Mesendoderm (in vitro differentiated cells): ENCODE measurements at places on chromosomes 7 and 10.

DNA sequence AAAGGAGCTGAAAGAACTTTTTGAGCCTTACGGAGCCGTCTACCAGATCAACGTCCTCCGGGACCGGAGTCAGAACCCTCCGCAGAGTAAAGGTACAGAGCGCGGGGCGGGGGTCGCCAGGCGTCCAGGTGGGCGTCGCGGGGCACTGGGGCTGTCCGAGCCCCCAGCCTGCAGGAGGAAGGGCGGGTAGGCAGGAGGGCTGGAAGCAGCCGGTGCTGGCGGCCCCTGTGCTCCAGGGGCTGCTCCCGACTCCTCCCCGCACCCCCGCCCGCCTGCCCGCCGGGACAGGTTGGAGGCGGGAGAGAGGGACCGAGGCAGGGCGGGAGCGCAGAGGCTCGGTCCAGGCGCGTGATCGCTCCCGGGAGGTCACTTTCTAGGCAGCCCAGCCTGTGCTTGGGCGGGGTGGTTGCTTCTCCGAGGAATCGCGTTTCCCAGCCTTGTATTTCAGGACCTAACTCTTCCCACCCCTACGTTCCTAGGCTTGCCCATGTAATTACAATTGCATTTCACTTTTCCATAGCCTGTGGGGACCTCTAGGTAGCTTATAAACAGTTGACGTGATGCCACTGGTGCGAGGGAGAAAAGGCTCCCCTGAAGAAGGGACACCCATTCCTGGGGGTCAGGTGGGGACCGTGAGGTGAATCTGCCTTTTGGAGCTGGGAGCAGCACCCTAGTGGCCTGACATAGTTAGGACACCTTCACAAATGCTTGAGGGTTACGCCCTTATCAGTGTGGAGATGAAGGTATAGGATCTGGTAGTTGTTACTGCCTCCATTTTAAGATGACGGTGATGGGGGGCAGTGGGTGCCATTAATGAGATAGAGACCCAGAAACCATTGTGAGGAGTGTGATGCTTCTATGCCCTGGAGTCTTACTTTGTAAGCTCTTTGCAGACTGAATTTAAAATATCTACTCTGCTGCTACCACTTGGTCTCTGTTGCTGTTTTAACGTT, 148.2 kb downstream of the CELF2 start:
- DNase-seq: peak; percentile 83

- DNase-seq: no peak
Observed at GRCh38 chr10:132700156-132701098, 85.5 kb downstream of the NKX6-2 start.

GRCh38 chr7:35252612-35253459, 1.1 kb downstream of the TBX20 start:
- DNase-seq: no peak

DNA sequence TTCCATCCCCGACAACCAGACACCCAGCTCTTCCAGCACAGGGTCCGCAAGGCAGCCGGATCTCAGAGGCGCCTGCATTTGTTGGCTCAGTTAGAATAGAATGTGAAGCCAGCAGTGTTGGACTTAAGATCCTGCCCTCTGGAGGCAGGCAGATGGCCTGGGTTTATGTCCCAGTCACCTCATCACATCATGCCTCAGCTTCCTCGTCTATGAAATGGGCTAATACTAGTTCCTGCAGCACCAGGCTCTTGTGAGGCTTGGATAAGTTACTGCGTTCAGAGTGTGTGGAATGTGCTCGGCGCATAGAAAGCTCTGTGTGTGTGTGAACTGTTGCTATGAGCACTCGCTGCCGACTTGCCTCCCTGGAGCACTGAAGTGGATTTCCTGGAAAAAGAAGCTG, 202.5 kb upstream of the GPR26 start:
- DNase-seq: peak; percentile 21

- peak; percentile 62 for DNase-seq
Observed at GRCh38 chr10:13784067-13784466, 197.3 kb downstream of the PRPF18 start.

GRCh38 chr10:63899673-63900300, 378.6 kb downstream of the REEP3 start:
- no peak for DNase-seq

- DNase-seq: no peak
Observed at GRCh38 chr7:113722006-113722405, 196.8 kb downstream of the PPP1R3A start.

- DNase-seq: peak; percentile 62
Observed at GRCh38 chr10:34723750-34724149, 91.3 kb downstream of the PARD3 start.
